ENCODE measurements at places on chromosomes 3 and 15.

- DNase-seq, result no peak
These were observed 124.9 kb downstream of the DNAJB8 start for GRCh38 chr3:128341659-128342395.

DNA sequence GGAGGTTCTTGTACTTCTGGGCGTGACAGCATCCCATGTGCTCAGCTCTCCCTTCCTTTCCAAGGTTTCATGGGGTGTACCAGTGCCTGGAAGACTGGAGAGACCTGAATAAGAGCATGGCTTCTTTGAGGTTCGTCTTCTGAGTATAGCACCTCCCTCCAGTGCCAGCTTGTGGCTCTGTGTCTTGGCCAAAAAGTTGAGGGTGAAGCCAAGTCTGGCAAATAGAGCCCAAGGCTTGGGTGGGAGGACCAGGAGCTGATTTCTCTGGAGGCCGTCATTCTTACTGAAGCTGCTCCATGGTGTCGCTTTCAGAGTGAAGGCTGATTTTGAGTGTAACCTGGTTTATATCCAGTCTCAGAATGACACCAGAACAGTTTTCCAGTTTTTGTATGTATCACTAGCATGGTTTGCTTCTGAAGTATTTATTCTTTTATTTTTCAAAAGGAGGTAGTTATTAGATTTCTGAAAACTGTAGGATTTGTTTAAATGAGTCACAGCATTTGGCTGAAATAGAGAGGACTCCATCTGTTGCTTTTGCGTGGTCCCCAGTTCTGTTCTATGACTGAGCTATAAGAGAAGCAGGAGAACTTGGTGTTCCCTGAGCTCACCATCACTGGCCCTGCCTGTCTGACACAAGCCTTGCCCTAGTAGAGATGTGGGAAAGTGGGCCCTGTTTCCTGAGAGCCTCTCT lies 47.2 kb downstream of the BSN start:
- no peak for DNase-seq

DNA sequence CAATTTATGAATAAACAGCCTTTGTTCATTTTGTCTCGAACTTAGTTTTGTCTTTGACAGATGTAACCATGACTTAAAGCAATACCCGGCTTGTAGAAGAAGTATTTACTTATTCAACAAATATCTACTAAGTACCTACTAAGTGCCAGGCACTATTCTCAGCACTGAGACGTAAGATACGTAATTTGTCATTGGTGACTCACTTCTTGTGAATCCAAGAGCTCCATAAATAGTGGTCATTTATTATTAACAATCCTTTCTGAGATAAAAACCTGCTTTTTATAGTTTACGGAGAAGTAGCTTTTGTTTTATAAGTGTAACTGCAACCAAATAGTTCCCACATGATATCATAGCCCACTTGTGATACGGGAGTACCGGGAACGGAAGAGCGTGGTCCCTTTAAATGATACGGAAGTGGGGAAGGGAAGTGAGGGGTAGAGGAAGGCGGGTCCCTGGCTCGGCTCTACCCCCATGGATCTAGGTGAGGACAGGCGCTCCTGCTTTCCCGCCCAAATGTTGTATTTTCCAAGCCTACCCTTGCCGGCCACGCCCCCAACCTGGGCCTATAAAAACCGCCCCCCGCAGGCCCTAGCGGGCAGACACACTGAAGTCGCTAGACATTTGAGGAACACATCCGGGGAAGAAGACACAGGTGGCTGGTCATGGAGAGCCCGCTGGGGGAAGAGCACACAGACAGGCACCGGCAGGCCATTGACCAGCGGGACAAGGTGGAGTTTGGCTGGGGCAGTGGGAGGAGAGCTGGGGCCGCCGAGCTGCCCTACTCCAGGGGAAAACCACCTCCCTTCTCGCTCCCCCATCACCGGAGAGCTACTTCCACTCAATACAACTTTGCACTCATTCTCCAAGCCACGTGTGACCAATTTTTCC lies at the start of gene SAMMSON:
TSS of gene SAMMSON (plus strand) at position 594 of the 888 bp plus-strand sequence.
- no peak for DNase-seq

GRCh38 chr3:120449701-120450599 lies 842 bp downstream of the FSTL1 start:
- DNase-seq, result no peak

DNA sequence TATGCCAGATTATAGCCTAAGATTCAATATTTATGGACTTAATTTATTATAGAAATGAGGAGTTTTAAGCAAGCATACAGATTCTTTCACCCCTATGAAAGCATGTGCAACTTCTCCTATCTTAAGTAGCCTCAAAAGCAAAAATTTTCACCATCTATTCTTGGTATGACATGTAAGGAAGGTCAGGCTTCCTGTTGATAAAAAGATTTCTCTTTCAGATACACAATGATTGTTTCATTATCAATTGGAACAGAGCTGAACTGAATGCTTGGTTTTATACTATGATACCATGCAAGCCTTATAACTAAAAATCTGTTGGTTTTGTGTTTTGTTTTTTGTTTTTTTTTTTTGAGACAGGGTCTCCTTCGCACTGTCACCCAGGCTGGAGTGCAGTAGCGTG lies 3.9 kb downstream of the GRK7 start:
- no peak for DNase-seq

GRCh38 chr15:101563176-101563796 lies 73.8 kb upstream of the PCSK6 start:
- no peak for DNase-seq

DNA sequence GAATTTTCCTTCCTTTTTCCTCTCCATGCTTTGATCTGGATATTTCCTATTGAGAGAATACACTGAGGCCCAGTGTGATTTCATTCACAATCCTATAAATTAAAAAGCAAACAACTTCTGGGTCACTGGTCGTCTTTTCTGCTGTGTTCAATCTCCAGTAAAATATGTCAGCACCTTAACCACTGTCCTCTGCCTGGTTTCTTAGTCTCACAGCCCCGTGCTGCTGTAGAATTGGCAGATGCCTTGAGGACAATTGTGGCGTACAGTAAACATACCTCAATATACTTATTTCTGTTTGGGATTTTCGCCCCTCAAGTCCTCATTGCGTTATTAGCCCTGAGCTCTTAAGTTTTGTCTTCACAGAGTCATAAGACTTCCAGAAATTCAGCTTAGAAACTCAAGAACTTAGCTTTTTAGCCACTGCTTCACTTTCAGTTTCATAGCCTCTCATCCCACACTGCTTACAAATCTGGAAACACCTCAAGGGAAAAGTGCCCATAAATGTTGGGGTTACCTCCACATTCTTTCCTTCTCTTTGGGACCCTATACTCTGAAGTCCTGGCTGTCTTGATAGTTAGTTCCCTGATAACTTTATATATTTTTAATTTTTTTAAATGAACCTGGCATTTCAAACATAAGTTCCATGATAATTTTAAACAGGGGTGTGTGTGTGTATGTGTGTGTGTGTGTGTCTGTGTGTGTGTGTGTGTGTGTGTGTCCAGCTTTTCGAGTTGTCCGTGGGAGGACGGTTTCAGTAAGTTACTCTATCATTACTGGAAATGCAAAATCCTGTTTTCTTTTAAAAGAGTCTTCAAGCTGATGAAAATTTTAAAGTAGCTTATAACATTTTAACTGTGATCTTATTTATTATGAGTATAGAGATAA lies 238.4 kb upstream of the CTDSPL start:
- DNase-seq, result no peak

DNA sequence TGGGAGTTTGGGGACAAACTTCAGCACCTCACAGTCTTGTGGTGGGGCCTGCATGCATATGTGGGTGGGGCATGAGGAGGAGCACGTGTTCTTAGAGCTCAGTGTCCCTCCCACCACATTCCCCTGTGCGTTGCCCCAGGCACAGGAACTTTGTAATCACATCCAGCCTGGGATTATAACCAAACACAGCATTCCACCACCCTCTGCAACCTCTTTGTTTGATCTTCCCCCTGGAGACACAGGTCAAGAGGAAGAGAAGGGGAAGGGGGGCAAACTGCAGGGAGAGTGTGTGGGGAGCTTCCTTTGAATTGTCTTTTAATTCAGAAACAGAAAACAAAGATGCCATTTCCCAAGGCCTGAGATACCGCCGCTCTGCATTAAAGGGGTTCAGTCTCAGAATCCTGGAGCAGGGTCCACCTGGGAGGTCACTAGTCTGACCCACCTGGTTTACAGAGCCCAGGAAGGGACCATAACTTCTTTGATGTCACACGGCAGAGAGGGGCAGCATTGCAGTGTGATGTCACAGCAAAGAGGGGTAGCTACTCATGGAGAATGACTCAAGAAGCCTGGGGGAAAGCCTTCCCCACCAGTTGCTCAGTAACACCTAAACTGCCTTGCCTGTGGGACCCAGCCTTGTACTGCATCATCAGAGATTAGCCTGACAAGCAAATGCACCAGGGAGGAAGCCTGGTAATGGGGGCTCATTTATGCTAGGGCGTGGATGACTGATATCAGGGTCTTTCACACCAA lies 106.3 kb upstream of the RNU6-1 start:
- no peak for DNase-seq

Data from stimulated activated CD8-positive, alpha-beta memory T cell treated with anti-CD3 and anti-CD28 coated beads, Interleukin-7, amount 100 ng/mL, for 48 hours (primary cell).